SHP77 (cell line): ENCODE measurements at places on chromosomes 1 and 21.
A peak's percentile ranks its signal among the peaks of the same experiment; 100 is the strongest.

DNA sequence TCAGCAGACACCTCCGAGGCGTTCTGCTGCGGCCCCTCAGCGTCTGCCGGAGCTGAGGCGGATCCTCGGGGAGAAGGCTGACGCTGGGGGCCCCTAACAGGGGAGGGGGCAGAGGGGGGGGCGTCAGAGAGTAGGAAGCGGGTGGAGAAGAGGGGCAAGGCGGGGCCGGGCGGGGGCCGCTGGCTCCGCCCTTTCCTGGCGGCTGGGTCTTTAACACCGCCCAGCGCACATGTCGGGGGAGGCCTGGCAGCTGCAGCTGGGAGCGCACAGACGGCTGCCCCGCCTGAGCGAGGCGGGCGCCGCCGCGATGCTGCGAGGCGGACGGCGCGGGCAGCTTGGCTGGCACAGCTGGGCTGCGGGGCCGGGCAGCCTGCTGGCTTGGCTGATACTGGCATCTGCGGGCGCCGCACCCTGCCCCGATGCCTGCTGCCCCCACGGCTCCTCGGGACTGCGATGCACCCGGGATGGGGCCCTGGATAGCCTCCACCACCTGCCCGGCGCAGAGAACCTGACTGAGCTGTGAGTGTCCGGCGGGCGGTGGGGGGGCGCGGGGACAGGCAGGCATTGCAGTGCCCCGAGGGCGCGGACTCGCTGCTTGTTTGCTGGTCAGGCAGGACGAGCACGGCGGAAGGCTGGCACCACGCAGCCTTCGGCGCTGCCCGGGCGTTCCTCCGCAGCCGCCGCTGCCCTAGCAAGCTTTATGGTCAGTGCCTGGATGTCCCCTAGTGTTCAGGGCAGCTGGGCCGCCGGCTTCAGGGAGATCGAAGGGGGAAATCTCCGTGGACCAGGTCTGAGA, at the start of gene NTRK1:
TSS of gene NTRK1 (plus strand) at position 238 of the 796 bp plus-strand sequence. CDS start at position 308, 70 bp downstream.
- peak; percentile 86 for DNase-seq

GRCh38 chr1:235781807-235782206, 84.9 kb downstream of the LYST start:
- no peak for DNase-seq

- no peak for DNase-seq
These were observed 26.6 kb downstream of the AK4 start for GRCh38 chr1:65174585-65174984.

DNA sequence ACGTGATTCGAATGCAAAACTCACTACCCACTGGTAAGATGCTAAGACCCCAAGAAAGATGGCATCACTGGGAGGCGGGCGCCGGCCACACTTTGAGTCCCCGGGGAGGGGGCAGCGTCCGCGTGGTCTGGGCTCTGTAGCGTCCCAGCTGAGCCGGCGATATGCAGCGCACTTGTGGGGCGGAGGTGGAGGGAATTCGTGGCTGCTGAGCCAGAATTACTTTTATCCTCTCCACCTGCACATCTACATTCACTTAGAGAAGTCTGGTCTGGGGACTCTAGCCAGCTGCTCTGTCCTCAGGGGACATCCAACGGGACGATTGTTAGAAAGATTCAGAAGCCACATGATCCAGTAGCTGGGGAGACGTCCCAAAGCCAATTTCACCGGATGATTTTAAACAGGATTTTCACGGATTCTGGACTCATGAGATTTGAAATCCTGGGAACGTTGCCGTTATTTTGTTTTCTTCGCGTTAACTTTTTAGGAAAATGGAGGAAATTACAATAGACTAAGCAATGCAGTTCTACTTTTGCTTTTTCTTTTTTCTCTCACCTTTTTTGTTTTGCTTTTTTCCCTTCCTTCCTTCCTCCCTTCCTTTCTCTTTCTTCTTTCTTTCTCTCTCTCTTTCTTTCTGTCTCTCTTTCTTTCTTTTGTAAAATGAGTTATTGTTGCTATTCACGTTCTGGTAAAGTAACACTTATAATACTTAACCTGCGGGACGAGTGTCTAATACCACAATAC, 1.3 kb downstream of the JAM2 start:
- DNase-seq: no peak

DNA sequence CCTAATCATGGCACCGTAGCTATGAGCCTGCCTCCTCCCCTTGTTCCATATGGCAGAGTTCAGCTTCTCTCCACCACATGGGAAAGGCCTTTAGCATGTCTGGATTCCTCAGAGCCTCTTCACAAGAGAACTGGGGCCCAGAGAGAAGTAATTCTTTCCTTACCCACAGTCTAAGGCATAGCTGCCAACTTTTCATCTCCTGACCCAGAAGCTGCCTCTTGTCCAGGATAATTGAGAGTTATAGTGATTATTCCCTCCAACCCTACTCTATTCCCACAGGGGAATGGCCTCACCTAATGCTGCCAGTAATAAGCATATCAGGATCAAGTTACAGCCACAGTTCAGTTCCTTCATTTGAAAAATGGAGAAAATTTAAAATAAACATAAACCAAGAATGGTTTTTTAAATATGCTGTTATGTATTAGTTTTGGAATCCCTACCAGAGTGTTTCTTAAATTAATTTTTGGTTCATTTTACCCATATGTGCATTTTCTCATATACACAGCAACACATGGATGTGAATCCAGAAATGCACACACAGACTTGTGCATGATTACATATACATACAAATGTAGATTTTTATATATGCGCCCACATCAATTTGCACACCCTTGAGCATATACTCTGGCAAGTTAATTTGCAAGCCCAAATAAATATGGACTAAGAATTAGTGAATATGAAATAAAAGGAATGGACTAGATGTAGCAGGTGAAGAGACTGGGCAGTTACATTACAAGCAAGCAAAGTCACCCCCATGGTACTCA, 63.9 kb upstream of the WARS2 start:
- no peak for DNase-seq

- DNase-seq: no peak
These were observed 17.0 kb downstream of the FAM151A start for GRCh38 chr1:54606096-54606989.

- no peak for DNase-seq
These were observed 95.5 kb downstream of the ST6GALNAC3 start for GRCh38 chr1:76170084-76170483.

- DNase-seq: no peak
These were observed 17.6 kb downstream of the ATP8B2 start for GRCh38 chr1:154342836-154343472.

GRCh38 chr1:112370996-112371395, 25.0 kb upstream of the CTTNBP2NL start:
- no peak for DNase-seq

DNA sequence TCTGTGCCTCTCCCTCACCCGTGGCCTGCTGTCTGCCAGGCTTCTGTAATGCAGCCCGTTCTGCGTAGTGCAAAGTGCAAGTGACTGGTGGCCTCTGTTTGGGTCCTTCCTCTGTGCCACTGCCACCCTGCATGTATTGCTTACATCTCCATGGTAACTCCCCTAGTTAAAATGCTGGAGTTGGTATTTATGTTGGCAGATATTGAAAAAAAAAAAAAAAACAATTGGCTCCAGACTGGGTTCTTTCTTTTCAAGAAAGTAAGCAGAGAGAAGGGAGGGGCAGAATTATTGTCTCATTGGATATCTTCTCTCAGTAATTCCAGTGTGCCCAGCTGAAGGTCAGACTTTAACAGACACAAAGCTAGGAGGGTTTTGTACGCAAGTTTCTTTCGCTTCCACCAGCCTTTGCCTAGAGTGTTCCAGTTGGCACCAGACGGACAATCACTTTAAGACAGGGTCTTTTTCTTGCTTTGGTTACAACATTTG, 242.3 kb downstream of the PBX1 start:
- no peak for DNase-seq

DNA sequence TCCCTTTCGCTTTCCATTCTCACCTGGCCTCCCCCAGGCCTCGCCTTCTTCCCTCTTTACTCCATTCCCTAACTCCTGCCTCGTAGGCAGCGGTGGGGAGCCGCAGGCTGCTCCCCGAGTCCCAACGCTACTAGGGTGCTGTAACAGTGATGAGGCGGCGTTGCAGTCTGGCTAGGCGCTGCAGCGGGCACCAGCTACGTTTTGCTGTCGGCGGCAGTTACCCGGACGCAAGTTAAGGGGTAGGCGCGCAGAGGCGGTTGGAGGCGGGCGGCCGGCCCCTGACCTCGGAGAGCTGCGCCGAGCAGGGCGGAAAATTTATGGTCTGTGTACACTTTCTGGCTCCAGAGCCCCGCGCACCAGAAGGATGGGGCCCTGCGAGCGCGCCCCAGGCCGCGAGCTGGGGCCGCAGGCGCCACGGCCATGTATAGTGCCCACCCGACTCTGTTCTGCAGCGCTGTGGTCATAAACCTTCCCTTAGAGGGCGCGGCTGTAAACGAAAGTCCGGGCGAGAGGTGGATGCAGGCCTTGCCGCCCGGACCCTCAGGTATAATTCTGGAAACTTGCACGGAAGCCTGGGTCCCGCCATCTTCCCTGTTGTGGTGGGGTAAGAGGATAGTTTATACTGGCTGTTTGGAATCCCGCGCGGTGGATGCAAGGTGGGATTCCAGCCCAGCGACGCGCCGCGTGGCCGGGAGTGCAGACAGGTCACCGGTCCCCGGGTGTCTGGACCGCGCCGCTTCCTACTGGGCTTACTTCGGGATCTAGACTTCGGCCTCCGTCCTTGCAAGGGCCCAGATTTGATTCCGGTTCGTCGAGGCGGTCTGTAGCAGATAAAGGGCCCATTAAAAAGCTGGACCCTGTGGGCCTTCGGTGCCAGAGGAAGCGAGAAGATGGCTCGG, 15.0 kb downstream of the HLX start:
- no peak for DNase-seq

DNA sequence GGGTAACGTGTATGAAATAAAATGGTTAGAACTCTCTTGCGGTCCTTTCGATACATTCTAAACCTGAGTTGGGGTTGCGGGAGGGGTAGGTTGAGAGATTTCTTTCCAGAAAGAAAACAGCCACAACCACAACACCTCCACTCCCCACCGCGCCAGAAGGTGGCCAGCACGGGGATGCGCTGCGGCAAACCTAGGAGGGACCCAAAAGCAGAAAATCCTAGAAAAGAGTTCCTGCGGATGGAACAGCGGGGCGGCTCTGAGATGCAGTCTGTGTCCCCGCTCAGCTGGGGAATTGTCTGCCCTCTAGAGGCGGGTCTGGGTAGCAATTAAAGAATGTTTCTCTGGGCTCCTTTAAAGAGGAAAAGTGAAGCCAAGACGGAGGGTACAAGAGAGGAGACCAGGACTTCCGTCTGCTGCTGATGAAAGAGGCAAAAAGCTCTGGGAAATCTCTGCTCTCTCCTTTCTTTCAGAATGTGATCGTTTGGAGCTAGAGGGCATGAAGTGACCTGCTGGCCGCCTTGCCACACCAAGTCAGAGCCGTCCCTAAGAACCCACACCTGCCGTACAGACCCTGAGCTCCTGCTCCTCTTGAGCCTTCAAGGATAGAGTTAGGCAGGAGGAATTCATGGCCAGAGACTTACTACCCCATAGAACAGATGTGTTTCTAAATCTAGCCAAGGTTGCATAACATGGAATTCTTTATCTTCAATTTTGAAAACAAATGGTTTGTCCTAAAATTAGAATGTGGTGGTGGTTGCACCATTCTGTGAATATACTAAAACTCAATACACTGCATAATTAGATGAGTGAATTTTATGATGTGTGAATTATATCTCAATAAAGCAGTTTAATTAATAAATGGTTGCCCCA, 46.5 kb upstream of the COA6 start:
- peak; percentile 67 for DNase-seq
